Progenitor cell of endocrine pancreas (in vitro differentiated cells): ENCODE measurements at places on chromosomes 2 and 18. TPM values are rescaled to one million over a fixed set of nuclear protein-coding genes. Genes with fewer than 3 reads are reported as not detected.
A peak's percentile ranks its signal among the peaks of the same experiment; 100 is the strongest.

Gene TEKT4
- 0.29 and 0.34 TPM in 2 replicates for total RNA-seq

Gene VIT
- not detected in 2 replicates for total RNA-seq

Gene IMPA2
- 53.4 and 58.8 TPM in 2 replicates for total RNA-seq

Gene NT5C1B
- total RNA-seq: not detected in 2 replicates

Gene LCT
- total RNA-seq: 0.19 TPM in 1 of 2 replicates, not detected in the other

Gene ZBTB7C
- 0.57 and 0.95 TPM in 2 replicates for total RNA-seq

Gene ZSWIM2
- total RNA-seq: not detected in 2 replicates

Gene SERPINB10
- not detected in 2 replicates for total RNA-seq

DNA sequence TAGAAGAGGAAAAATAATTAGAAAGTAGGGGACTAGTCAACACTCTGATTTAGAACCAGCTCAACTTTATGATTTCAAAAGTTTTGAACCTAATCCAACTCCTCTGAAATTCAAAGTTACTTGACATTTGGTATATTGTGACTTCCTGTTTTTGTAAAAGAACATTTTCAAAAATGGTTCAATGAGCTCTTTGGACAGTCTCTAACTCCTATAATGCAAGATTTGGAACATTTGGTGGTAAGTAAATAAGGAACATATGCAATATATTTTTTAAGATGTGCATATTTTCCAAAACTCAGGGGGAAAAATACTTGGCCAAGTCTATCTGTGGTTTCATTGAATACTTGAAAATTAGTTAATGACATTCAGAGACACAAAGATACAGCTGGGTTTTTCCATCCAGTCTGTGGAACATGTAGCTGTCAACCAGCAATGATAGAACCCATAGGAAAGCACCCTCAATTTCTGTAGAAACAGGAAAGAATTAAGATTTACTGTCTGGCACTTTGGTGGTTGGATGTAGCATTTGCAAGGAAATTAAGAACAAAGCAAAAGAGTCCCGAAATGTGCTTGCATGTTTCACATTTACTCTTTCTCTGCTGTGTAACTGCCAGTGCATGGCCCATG, 17.0 kb upstream of the ANKRD44 start:
- no peaks in the 10 kb centered on the region for H3K36me3 ChIP-seq
- H3K27ac ChIP-seq: no peak overlapping the region
- no peak overlapping the region for H3K4me3 ChIP-seq
- H3K27me3 ChIP-seq: peaks cover 7% of the 10 kb centered on the region

DNA sequence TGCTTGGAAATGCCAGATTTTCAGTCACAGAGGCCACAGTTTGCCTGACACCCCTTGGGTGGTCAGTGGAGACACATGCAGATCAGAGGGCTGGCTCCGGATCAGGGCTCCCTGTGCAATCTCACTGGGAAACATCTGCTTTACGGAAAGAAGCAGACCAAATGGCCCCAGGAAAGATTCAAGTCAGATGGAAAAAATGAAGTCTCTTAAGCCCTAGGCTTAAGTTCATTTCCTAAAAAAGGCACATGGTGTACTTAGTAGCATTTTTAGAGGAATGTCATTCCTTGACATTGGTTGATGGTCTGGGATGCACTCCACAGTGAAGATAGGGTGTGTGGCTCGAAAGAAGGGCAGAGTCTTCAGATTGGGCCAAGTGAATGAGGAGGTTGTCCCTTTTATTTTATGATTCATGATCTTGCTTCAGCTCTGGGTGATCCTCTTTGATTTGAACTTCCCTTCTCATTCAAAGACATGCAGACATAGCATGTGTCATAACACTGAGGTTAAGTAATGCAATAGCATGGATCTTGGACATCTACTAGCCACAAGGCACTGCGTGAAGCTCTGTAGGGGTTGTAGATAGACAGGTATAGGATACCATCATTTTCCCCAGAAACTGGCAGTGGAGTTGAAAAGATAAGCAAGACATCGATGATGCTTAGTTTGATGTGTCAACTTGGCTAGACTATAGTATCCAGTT, 56.5 kb downstream of the KCNE4 start:
- no peak overlapping the region for H3K4me3 ChIP-seq
- no peaks in the 10 kb centered on the region for H3K27me3 ChIP-seq
- no peak for DNase-seq
- no peaks in the 10 kb centered on the region for H3K4me1 ChIP-seq

DNA sequence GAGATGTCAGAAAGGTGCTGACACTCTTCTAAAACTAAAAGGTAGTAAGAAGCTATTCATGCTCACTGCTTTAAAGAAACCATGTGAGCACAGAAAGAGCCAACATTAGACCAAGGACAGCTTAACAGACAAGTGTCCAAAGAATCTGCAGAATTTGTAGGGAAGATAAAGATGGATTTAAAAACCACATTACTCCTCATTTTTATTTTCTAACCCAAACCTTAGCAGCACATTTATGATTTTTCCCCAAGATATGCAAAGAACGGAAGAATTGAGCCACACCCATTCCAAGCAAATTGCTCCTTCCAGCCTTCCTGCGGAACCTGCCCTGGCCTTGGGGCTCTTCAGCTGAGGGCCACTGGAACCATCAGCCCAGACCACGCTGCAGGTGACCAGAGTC, 26.9 kb downstream of the MBP start:
- H3K27ac ChIP-seq: no peak overlapping the region
- H3K27me3 ChIP-seq: no peaks in the 10 kb centered on the region
- H3K36me3 ChIP-seq: peaks cover 22% of the 10 kb centered on the region
- no peak for DNase-seq
- H3K4me3 ChIP-seq: no peak overlapping the region

DNA sequence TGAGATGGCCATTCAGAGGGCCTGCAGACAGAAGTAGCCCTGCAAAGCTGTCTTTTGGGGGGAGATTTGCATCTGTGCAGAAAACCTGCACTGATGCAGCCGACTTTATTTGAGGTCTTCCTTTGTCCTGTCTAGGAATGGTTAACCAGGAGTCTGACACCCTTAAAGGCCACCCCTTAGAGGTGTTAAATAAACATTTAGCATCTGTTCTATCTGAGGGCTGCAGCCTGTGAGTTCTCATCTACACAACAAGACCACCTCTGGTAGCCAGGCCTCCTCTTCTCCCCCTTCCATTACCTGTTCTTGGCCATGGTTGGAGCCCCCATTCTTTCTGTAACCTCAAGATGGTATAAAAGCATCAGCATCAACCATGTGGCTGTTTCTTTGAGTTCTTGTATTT, 214.4 kb upstream of the HS6ST1 start:
- peaks cover 41% of the 10 kb centered on the region for H3K4me1 ChIP-seq
- no peaks in the 10 kb centered on the region for H3K36me3 ChIP-seq
- no peak overlapping the region for H3K27ac ChIP-seq
- no peak overlapping the region for H3K4me3 ChIP-seq
- DNase-seq: no peak

GRCh38 chr18:11247381-11247970, 98.1 kb upstream of the PIEZO2 start:
- H3K36me3 ChIP-seq: no peaks in the 10 kb centered on the region
- peaks cover 4% of the 10 kb centered on the region for H3K4me1 ChIP-seq
- H3K27ac ChIP-seq: no peak overlapping the region
- H3K4me3 ChIP-seq: no peak overlapping the region
- DNase-seq: no peak
- H3K27me3 ChIP-seq: peaks cover 8% of the 10 kb centered on the region

DNA sequence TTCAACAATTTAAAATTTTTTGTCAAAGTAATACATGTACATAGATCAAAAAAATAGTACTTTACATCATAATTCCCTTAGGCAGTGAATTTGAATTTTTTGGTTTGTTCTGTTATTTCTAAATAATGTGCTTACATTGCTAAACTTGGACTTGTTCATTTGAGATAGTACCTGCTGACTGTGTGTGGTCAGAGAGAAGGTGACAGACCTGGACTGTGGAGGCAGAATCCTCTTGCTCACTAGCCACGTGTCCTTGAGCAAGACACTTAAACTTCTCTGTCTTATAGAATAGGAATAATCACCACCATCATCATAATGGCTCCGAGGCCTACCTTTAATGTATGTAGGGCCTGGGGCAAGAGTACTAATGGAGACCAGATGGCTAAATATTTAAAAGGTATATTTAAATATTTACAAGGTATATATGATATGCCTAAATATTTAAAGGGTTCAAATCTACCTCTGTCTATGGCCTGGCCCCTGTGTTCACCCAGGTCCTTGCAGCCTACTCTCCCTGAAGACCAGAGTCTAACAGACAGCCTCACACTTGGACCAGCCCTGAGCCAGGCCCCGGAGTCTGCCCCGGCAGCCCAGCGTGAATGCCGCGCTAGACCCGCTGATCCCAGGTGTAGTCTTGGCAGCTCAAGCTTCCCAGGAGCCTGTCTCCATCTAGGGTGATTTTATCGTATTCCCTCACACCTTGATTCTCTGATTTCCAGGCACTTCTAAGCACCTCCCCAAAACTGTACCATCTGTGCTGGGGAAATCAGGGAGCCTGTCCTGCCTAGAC, 33.5 kb downstream of the ZNF532 start:
- H3K4me1 ChIP-seq: peaks cover 27% of the 10 kb centered on the region
- no peak overlapping the region for H3K27ac ChIP-seq
- H3K27me3 ChIP-seq: no peaks in the 10 kb centered on the region
- no peak overlapping the region for H3K4me3 ChIP-seq
- no peak for DNase-seq

DNA sequence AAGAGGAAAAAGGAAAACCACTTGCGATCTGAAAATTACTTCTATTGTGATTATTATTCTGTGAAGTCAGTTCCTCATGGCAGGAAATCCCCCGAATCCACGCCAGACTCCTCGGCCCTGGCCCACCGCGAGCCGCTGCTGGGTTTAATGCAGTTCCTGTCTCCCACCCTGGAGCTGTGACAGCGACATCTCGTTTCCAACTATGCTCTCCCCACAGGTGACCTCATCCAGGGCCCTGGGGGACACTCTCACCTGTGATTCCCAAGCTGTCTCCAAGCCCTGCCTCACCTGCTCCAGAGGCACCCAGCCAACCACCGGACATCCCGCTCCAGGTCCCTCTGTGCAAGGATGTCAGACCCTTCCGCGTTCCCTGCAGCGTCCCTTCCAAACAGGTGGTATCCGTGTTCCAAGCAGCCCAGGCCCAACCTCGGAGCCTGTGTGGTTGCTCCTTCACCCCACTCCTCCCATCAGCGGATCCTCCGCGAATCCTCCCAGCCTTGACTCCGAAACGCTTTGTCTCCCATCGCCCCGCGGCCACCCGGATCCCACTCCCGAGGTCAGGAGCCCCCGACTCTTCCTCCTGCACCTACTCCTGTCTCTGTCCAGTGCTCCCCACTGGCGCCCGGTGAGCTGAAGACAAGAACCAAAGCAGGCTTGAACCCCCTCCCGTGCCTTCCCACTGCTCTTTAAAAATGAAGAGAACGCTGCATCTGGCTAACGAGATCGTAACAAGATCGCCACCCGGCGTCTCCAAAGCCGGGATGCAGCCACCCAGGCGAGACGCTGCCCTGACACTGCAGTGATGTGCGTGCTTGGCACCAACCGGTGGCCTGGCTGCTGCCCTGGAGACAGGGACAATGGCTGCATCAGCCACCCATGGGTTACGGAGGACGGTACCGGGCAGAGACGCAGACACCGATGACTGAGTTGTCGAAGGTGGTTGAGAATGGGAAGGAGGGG, 96.5 kb downstream of the NDUFA10 start:
- H3K27ac ChIP-seq: no peak overlapping the region
- H3K4me1 ChIP-seq: no peaks in the 10 kb centered on the region
- peaks cover 15% of the 10 kb centered on the region for H3K27me3 ChIP-seq
- no peak overlapping the region for H3K4me3 ChIP-seq
- DNase-seq: no peak
- no peaks in the 10 kb centered on the region for H3K36me3 ChIP-seq

DNA sequence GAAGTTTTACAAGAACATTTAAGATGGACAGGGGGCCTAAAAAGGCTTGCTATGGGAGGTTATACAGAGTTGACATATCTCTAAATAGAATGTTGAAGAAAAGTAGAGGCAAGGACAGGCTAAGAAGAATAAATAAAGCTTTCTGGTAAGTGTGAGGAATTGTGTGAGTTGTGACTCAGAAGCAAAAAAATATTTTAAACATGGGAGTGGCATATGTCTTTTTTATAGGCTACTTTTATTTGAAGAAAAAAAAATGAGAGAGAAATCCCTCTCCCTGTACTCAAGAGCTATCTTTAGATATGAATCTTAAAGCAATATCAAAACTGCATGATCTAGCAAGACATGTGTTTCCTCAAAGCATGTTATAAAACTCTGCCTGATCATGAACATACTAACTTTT, 41.1 kb downstream of the RAB3GAP1 start:
- no peak for DNase-seq
- H3K4me1 ChIP-seq: peaks cover 16% of the 10 kb centered on the region

- H3K4me3 ChIP-seq: no peak overlapping the region
- no peak for DNase-seq
- H3K27me3 ChIP-seq: peaks cover 3% of the 10 kb centered on the region
Observed at GRCh38 chr2:15968280-15969178, 28.2 kb downstream of the MYCN start.

DNA sequence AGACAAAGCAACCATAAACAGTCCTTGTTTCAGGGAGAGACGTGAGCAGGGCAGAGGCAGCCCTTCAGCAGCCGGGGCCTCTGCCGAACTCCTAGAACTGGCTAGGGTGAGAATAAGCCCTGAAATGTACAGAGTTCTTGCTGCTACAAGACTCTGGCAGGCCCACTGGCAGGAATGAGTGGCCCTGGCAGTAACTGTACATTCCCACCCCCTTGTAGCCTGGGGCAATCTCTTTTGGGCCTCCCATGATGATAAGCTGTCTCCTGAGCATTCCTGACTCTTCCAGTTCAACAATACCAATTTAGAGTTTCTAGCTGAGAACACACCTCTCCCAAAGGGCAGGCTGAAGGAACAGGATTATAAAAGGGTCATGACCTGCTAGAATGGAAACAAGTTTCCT, 54.3 kb downstream of the HAUS1 start:
- H3K36me3 ChIP-seq: peaks cover 2% of the 10 kb centered on the region
- H3K27me3 ChIP-seq: no peaks in the 10 kb centered on the region
- no peak overlapping the region for H3K4me3 ChIP-seq
- DNase-seq: no peak

GRCh38 chr2:118841450-118841827, 6.0 kb downstream of the EN1 start:
- H3K4me3 ChIP-seq: no peak overlapping the region
- H3K27ac ChIP-seq: peak overlapping the region; percentile 63
- no peaks in the 10 kb centered on the region for H3K36me3 ChIP-seq
- H3K27me3 ChIP-seq: peaks cover 97% of the 10 kb centered on the region
- DNase-seq: no peak

- peaks cover 1% of the 10 kb centered on the region for H3K36me3 ChIP-seq
- no peak for DNase-seq
- no peak overlapping the region for H3K4me3 ChIP-seq
- peaks cover 13% of the 10 kb centered on the region for H3K4me1 ChIP-seq
- H3K27ac ChIP-seq: no peak overlapping the region
Observed at GRCh38 chr2:45002686-45003085, 6.6 kb downstream of the SIX2 start.

DNA sequence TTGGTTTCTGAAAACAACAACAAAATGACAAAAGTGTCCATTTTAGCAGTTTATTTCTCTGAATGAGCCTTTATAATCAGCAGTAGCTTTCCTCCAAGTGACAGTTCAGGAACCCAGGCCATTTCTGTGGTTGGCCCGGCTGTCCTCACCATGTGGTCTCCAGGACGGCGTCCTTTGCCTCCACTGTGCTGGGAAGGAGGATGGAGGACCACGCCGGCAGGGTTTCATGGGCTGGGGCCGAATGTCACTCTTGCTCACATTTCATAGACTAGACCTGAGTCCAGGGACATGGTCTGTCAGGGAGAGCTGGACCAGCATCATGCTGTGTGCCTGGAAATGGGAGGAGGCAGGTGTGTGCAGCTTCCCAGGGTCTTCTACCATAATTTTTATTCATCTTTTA, 50.9 kb downstream of the ARHGEF4 start:
- H3K4me3 ChIP-seq: no peak overlapping the region
- H3K4me1 ChIP-seq: no peaks in the 10 kb centered on the region
- peaks cover 3% of the 10 kb centered on the region for H3K27me3 ChIP-seq
- DNase-seq: no peak
- H3K36me3 ChIP-seq: no peaks in the 10 kb centered on the region
